ENCODE measurements at places on chromosomes 3 and 15. TPM values are rescaled to one million over a fixed set of nuclear protein-coding genes. Genes with fewer than 3 reads are reported as not detected.

FAN1 gene
- total RNA-seq, result 11.7 TPM

GRAMD1C gene
- total RNA-seq, result 20.2 TPM

IQCF5 gene
- total RNA-seq, result not detected

RCCD1 gene
- 9.5 TPM for total RNA-seq

CKMT1A gene
- total RNA-seq, result not detected

ARHGEF26 gene
- total RNA-seq, result 0.13 TPM

ATP13A4 gene
- 0.07 TPM for total RNA-seq

OR5K2 gene
- not detected for total RNA-seq

UBAP1L gene
- total RNA-seq, result 0.40 TPM

CRTC3 gene
- 8.6 TPM for total RNA-seq

THPO gene
- total RNA-seq, result 0.07 TPM

INKA1 gene
- total RNA-seq, result 20.4 TPM

CPB1 gene
- total RNA-seq, result not detected

RARB gene
- total RNA-seq, result 28.9 TPM

ZNF860 gene
- 1.6 TPM for total RNA-seq

KPNA1 gene
- total RNA-seq, result 40.7 TPM

AGBL1 gene
- not detected for total RNA-seq

UBL7 gene
- 33.1 TPM for total RNA-seq

MYL3 gene
- total RNA-seq, result not detected

P4HTM gene
- 25.5 TPM for total RNA-seq

CACNA2D2 gene
- not detected for total RNA-seq

SKOR1 gene
- total RNA-seq, result 0.07 TPM

SMARCC1 gene
- total RNA-seq, result 42.5 TPM

SLC22A13 gene
- total RNA-seq, result 0.18 TPM

GNB4 gene
- 105 TPM for total RNA-seq

VWA5B2 gene
- total RNA-seq, result not detected

DNAH12 gene
- 0.04 TPM for total RNA-seq

PTX3 gene
- total RNA-seq, result 1,084 TPM

ZNF502 gene
- 3.6 TPM for total RNA-seq

LMCD1 gene
- 14.0 TPM for total RNA-seq

CD96 gene
- total RNA-seq, result not detected

COMMD4 gene
- 81.1 TPM for total RNA-seq

CDHR4 gene
- total RNA-seq, result not detected

BLOC1S6 gene
- total RNA-seq, result 58.0 TPM

ARHGAP31 gene
- 24.0 TPM for total RNA-seq

ETV5 gene
- 26.8 TPM for total RNA-seq

DZIP1L gene
- 12.7 TPM for total RNA-seq

CBLB gene
- total RNA-seq, result 19.0 TPM

FAM240A gene
- not detected for total RNA-seq

SGO1 gene
- total RNA-seq, result 5.4 TPM

MUC20 gene
- total RNA-seq, result not detected

B3GALNT1 gene
- total RNA-seq, result 41.2 TPM

VGLL3 gene
- 5.0 TPM for total RNA-seq

TERC gene
- total RNA-seq, result 108 TPM

SLC2A2 gene
- total RNA-seq, result not detected

LYSMD2 gene
- 11.0 TPM for total RNA-seq

TRAT1 gene
- not detected for total RNA-seq

Measured in pulmonary artery endothelial cell (primary cell).